ENCODE measurements at places on chromosomes 7 and 10.

DNA sequence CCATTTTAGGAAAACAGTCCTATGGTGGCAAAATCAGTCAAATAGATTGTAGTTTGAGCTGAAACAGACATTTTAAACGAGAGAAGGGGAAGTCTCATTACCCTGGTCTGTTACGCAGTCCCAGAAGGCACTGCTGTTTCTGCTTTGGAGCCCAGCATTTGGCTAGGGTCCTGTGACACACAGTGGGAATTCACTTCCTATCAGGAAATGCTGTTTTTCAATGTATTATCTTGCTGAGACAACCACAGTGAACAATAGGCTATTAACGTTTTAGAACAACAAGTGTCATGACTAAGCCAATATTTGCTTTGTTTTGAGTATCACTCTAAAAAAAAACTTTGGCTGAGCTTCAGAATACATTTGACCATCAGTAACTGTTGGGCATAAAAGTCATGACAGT lies 74.1 kb downstream of the ADD3 start:
- DNase-seq, result peak; percentile 47

DNA sequence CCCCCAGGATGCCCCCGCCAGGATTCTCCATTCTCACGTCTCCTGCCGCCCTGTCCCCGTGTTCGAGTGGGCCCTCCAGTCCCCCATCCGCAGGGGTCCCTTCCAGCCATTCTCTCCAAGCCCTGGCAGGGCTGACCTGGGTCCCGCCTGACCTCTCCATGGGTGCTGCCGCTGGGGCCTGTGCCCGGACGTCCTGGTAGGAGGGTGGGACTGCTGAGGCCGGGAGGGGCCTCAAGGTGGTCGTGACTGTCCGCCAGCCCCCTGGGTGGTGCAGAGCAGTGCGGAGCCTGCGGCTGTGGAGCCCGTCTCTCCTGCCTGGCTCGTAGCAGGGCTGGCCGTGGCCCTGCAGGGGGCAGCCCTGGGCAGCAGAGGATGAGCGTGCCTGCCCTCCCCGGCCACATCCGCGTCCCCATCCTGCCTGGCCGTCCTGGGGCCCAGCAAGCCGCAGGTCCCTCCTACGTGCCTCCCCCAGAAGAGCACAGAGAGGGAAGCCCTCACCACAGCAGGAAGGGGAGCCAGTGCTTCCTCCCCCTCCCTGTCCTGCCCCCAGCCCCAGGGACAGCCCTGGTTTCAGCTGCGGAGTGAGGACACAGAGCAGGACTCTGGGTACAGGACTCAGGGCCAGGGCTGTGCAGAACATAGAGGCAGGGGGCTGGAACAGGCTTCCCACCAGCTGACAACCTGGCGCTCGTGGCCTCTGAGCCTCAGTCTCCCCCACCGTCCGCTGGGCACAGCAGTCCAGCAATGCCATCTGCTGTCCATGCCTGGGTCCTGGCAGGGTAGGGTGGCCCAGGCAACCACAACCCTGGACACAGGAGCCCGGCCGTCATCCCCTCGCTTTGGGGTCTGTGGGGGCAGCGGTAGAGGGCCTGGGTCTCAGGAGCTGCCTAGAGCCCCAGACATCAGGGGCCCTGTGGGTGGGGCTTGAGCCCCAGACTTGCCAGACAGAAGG lies 1.5 kb upstream of the GRIFIN start:
- DNase-seq, result peak; percentile 19

- DNase-seq, result no peak
Observed at GRCh38 chr7:116213361-116214130, 3.2 kb downstream of the TES start.

DNA sequence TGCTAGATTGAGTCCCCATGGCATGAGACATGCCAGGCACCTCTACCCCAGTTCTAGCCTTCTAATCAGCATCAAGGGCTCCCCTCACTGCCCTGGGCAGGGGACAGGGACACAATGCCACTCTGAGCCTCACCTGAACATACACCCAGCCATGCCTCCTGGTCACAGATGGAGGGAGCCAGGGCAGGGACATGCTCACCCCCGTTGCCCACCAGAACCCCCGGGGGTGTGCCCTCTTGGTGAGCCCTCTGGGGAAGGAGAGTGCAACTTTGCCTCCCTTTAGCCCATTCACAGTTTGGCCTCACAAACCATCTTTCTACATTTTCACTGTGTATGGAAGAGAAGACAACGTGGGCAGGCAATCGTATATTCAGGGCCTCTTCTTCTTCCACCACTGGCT lies 167.2 kb downstream of the LCOR start:
- no peak for DNase-seq

DNA sequence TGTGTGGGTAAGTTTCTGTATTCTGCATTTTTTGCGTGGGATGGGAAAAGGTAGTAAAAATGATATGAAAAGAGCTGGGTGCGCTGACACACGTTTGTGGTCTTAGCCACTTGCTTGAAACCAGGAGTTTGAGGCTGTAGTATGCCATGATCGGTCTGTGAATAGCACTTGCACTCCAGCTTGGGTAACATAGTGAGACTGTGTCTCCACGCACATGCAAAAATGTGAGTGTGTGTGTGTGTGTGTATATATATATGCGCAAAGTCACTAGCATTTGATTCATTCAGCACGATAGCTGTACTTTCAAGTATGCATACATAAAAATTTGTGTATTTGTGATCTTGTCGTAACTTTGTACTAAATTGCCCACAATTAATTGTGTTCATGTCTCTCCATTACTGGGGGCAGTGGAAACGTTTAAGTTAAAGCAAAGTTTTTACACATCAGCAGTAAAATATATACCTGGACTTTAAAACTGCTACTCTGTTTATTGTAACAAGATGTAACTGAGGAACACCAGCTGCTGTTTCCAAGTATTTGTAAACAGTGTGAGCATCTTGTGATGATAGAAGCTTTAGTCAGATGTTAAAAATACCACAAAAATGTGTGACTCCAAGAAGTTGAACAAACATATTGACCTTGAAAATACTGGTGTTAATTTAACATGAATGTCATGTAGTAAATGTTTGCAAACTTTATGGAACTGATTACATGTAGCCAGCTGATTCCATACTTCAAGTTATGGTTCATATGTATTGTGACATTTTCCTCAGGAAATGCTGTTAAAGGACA lies 1.6 kb downstream of the ZRANB1 start:
- DNase-seq, result no peak

DNA sequence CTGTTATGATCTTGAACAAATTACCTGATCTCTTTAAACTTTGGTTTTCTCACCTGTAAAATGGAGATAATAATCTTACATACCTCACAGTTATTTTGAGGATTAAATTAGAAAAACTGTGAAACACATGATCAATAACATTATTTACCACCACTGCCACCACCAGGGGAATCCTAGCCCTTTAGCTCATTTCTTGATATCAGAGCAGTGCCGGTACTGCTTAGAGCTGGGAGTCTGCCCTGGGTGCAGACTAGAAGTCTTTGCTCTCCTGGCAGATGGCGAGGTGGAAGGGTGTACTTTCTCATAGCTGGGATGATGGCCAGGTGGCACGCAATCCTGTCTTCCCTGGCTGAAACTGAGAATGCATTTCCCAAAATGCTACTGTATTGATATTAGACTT lies 12.7 kb upstream of the EFCAB10 start:
- DNase-seq, result peak; percentile 54

DNA sequence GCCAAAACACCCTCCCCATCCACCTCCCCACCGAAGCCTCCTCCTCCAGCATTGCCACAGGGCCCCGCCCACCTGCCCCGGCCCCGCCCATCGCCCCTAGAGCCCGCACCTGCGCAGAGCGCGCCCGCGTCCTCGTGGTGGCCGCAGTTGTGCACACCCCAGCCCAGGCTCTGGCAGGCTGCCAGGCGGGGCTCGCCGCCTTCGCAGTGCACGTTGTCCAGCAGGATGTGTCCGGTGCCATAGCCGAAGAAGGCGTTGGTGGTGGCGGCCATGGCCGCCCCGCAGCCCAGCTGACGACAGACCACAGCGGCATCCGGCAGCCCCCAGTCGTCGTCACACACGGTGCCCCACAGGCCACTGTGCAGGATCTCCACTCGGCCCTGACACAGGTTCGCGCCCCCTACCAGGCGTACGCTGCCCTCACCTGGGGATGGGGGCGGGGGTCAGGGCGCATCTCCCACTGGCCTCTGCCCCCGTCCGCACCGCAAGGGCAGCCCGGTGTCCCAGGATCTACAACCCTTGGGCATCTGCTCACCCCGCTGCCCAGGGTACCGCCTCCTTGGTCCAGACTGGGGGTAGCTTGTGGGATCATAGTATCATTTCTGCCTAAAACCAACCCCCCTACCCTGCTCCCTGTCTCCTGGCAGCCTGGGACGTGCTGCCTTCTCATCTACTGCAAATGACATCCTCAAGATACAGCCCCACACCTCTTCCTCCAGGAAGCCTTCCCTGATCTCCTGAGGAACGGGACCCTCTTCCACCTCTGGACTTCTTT lies 11.9 kb downstream of the SSC4D start:
- peak; percentile 86 for DNase-seq

Data from NCI-H2081 (cell line).